ENCODE measurements at places on chromosomes 13 and 19.

- no peak for DNase-seq
Observed at GRCh38 chr19:45047188-45047797, 8.4 kb downstream of the CLASRP start.

DNA sequence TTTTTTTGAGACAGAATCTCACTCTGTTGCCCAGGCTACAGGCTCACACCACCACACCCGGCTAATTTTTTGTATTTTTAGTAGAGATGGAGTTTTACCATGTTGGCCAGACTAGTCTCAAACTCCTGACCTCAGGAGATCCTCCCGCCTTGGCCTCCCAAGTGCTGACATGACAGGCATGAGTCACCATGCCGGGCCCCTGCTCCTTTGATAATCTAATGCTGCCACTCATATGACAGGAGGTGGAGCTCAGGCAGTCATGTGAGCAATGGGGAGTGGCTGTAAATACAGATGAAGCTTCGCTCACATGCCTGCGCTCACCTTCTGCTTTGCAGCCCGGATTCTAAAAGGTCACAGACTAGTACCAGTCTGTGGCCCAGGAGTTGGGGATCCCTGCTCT lies 25.1 kb downstream of the ARHGEF18 start:
- no peak for DNase-seq

DNA sequence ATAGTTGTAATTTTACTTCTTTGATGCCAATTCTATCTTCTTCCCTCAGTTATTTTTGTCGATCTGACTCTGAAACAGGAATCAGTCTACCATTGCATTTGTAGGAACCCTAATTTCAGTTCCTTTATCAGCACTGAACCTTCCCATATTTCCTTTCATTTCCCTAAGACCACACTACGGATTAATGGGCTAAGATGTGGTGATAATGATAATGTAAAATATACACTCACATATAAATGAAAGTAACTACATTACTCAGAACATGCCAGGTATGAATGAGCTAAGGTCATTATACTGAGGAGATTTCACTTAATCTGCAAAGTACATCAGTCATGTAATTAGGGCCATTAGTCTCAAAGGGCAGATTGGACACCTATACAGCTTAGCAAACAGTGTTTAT lies 60.2 kb upstream of the RFC3 start:
- no peak for DNase-seq

GRCh38 chr19:38183251-38183897 lies 40.6 kb downstream of the DPF1 start:
- DNase-seq: no peak

DNA sequence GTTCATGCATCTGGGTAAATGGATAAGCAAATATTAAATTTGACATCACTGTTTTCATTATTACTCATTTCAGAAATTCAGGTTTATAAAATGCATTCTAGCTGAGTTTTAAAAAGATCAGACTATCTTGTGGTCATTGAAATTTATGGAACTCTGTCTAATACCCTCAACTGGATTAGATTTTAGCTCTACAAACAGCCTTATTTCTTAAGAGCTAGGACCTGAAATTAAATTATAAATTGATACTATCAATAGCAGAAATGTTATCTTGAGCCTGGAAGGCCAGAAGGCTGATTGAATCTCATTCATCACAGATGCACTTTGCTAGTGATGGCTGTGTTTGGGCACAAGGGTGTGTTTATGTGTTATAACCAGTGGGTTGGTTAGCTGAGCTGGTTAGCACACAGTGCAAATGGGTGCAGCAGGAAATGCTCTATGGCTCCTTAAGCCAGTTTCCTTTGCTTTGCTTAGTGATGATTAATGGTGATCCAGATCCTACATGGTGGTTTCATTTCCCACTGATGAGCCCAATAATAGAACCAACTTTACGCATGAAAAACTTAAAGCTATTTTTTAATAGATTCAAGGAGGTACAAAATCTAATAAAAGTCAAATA lies 310.8 kb upstream of the KLF12 start:
- DNase-seq: no peak

DNA sequence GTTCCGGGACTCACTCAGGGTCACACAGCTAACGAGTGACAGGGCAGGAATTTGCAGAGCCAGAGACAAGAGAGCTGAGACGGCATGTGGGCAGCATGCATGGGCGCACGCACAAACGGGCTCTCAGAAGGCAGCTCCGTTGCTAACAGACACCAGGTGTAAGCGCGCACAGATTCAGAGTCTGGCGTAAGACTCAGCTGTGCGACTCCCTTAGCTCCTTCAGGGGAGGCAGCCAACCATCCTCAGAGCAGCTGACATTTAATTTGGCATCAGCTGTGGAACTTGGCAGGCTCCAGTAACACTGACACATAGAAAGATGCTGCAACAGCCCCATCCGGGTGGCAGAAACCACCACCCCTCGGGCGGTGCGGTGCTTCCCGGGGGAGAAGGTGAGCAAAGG lies 7.5 kb upstream of the TM6SF2 start:
- no peak for DNase-seq

DNA sequence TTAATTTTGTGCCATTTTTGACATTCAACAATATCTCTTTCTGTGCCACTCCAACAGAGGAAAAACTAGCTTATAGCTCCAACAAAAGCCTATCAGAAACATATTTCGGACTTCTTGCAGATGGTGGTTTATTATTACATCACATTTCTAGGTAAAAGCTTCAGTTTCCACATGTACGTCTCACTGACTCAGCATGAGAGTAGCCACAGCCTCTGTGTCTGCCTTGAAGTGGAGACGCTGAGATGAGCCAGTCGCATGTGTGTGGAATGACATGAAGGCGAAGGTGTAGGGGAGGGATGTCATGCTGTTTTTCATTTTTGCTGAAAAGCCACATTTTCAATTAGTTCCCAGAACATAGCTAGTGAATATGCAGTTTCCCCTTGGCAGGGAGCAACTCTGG lies 598.6 kb downstream of the EFNB2 start:
- no peak for DNase-seq

DNA sequence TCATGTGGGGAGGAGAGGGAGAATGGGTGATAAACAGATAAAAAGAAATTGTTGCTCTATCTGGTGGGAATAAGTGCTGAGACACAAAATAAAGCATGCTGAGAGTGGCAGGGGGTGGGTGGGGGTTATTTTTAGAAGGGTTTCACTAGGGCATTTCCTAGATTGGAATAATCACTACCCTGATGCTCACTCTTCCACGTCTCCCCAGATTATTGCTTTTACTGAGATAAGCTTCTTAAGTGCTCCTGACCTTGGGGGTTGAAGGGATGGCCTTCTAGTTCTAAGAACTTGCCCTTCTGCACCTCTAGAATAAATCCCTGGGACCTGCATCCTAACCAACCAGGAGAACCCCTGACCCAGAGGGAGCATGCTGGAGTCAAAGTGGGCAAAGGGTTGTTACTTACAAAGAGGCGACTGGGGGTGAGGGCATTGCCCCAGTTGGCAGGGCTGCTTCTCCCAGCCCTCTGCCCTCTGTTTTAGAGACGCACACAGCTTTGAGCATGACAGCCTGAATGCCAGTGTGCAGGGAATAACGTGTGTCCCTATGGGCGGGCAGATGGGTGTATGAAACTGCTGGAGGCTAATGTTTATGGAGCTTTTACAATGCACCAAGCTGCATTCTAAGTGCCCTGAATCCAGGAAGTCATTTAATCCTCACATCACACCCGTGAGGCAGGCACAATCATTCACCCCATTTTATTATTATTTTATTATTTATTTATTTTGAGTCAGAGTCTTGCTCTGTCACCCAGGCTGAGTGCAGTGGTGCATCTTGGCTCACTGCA lies 743 bp downstream of the RDH8 start:
- no peak for DNase-seq

GRCh38 chr19:46958532-46958931 lies 61.1 kb upstream of the NPAS1 start:
- DNase-seq: no peak

GRCh38 chr13:49183672-49184325 lies 36.3 kb upstream of the MLNR start:
- no peak for DNase-seq

DNA sequence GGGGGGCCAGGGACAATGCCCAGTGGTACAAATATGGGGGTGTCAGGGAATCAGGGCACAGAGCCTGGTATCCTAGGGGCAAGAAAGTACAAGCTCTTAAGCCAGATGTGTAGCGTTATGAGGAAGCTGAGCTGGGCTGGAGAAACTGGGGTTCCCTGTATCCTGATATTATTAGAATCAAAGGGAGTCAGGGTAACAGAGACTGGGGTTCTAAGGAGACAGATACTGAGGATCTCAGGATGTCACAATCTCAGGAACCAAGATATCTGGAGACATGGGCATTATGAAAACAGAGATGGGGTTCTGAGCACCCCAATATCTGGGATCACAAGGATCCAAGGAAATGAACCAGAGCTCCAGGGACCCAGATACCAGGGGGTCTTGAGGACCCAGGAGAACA lies 784 bp downstream of the BCL3 start:
- no peak for DNase-seq

DNA sequence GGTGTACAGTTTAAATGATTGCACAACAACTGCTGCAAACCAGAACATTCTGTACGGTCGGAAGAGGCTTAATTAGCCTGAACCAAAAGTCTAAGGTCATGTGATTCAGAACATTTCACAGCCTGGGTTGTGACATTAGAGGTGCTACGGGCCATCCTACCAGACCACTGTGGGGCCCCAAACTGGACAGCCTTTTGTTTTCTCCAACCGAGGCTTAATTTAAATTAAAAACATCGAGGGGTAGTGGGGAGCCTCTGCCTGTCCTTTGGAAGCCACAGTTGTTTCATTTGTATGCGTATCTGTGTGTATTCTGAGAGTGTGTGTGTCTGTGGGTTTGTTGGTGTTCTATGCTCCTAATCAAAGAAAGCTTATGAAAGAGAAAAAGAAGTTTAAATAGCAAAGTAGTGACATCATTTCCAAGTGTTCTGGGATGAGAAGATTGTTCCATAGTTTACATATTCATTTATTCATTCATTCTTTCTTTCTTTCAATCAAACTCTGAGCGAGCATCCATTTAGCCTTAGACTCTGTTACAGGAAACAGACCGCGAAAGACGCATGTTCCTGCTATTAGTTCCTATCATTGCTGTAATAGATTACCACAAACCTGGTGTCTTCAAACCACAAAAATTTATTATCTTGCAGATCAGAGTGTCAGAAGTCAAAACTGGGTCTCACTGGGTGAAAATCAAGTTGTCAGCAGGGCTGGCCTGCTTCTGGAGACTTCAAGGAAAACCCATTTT lies 444.8 kb downstream of the FOXO1 start:
- DNase-seq: no peak

DNA sequence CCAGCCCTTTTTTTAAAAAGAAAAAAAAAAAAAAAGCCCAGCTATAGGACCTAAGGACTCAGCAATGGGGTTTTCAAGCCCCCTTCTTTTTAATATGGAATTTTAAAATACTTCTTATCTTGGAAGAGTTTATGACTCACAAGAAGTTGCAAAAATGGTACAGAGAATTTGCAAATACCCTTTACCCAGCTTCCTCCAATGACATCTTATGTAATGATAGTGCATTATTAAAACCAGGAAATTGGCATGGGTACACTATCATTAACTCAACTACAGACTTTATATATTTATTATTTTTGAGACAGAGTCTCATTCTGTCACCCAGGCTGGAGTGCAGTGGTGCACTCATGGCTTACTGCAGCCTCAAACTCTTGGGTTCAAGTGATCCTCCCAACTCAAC lies 16.1 kb downstream of the TMEM38A start:
- DNase-seq: no peak

DNA sequence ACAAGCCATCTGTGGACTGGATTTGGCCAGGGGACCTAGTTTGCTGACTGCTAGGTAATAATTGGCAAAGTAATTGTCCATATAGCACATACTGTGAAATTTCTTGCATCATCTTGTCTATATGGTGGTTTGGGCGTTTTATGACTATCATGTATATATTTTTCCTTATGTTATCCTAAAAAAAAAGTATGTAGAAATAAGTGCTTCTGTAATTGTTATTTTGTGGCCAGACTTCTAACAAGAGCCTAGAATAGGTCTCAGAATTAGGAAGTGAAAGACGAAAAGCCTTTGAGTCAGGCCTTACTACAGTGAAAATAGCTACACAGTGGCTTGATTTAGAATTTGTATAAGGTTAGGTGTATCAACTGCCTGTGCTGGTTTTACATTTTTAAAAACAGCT lies 4.2 kb downstream of the FNDC3A start:
- no peak for DNase-seq

DNA sequence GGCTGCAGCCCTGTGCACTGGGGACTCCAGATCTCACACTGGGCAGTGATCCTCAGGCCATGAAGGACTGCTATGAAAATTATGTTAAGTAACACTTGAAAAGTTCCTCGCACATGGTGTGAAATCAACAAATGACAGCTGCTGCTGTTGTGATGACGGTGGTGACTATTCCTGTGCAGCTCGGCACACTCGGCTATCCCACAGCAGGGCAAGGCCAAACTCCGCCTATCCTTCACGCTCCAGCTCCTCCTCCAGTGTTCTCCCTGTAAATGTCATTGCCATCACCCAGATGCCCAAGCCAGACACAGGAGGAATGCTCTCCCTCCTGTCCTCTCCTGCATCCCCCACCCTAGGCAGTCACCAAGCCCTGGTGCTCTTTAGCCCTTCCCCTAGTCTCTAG lies 31.3 kb downstream of the GRIK5 start:
- DNase-seq: no peak

DNA sequence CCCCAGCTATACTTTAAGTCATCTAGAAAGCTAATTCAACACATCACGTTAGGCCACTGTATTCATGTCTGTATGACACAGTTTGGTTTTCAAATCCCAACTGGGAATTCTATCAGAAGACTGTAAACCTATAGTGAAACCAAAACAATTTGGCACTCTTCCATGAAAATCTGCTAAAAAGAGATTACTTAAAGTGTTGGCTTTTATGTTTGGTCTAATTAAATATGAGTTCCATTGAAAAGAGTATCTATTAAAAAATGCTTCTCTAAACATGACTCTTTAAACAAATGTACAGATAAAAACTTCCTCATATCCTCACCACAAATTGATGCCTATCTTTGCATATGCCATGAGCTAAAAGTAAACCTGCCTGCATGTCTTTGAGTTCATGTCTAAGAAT lies 25.4 kb downstream of the PCDH9 start:
- DNase-seq: no peak

DNA sequence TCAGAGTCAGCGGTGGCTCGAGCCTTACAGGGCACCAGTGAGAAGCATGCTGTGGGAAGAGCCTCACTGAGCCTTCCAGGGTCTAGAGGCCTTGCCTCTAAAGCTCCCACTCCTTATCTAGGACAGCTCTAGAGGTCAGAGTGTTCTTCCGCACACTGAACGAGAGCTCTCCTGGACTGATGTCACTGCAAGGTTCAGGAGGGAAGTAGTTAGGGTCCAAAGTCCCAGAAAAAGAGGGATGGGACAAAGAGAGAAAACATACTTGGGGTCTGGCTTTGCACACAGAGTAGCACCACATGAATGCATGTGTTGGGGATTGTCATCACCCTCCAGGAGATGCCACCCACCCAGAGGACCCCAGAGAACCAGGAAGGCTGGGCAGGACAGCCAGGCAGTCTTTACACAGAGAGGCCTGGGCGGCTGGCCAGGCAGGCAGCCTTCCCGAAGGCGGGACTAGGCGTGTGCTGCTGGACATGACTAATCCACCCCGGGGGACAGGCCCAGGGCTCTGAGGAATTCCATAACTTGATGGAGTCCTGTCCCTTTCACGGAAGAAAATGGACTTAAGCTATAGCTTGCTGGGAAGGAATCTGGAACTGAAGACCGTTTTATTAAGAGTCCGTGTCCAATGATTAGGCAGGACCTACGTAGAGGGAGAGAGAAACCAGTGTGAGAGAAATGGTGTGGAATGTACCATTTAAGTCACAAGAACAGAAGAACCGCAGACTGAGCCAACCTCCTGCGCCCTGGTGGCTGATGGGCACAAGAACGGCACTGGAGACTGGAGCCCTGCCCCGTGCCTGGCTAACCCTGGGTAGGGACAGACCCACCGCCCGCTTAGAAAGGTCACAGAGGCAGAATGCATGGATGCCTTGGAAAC lies 16.6 kb upstream of the EPHX3 start:
- DNase-seq: no peak

Measured in activated T-cell treated with anti-CD3 and anti-CD28 coated beads for 4 hours (primary cell).